ENCODE measurements at places on chromosomes 11 and 22. TPM values are rescaled to one million over a fixed set of nuclear protein-coding genes. Genes with fewer than 3 reads are reported as not detected.

GRCh38 chr11:132644520-132645239, 887.6 kb downstream of the OPCML start:
- no peak overlapping the region for H3K27ac ChIP-seq
- no peaks in the 10 kb centered on the region for H3K4me1 ChIP-seq
- no peaks in the 10 kb centered on the region for H3K27me3 ChIP-seq
- no peak overlapping the region for H3K4me3 ChIP-seq
- DNase-seq: no peak

The CDC45 gene
- polyA plus RNA-seq: 0.61 TPM

DNA sequence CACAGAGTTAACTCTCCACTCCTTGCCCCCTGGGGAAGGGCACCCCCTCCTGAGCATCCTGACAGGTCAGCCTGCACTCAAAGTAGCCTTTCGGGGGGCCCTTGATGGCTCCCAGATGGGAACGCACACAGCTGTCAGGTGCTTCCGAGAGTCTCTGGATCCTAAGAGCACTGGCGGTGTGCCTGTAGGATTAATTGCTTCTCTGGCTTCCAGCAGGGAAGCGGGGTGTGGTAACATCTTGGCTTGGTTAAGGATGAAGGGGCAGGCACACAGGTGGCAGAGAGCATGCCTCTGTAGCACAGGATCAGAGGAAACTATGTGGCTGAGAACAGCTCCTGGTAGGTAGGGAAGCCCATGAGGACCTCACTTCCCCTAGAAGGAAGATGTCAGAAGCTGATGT, 199.8 kb downstream of the MIAT start:
- no peak overlapping the region for H3K27ac ChIP-seq
- no peaks in the 10 kb centered on the region for H3K4me1 ChIP-seq
- H3K36me3 ChIP-seq: no peaks in the 10 kb centered on the region
- no peak for DNase-seq
- no peaks in the 10 kb centered on the region for H3K27me3 ChIP-seq

GRCh38 chr11:61923166-61924063, 6.0 kb upstream of the RAB3IL1 start:
- no peaks in the 10 kb centered on the region for H3K4me1 ChIP-seq
- H3K27me3 ChIP-seq: peaks cover 19% of the 10 kb centered on the region
- H3K36me3 ChIP-seq: no peaks in the 10 kb centered on the region
- H3K27ac ChIP-seq: no peak overlapping the region
- peak; percentile 8 for DNase-seq
- no peak overlapping the region for H3K4me3 ChIP-seq

The MPEG1 gene
- 27.7 TPM for polyA plus RNA-seq

GRCh38 chr11:115722711-115723110, 218.5 kb upstream of the CADM1 start:
- no peaks in the 10 kb centered on the region for H3K36me3 ChIP-seq
- H3K27me3 ChIP-seq: no peaks in the 10 kb centered on the region
- H3K27ac ChIP-seq: no peak overlapping the region
- H3K4me3 ChIP-seq: no peak overlapping the region
- no peaks in the 10 kb centered on the region for H3K4me1 ChIP-seq

DNA sequence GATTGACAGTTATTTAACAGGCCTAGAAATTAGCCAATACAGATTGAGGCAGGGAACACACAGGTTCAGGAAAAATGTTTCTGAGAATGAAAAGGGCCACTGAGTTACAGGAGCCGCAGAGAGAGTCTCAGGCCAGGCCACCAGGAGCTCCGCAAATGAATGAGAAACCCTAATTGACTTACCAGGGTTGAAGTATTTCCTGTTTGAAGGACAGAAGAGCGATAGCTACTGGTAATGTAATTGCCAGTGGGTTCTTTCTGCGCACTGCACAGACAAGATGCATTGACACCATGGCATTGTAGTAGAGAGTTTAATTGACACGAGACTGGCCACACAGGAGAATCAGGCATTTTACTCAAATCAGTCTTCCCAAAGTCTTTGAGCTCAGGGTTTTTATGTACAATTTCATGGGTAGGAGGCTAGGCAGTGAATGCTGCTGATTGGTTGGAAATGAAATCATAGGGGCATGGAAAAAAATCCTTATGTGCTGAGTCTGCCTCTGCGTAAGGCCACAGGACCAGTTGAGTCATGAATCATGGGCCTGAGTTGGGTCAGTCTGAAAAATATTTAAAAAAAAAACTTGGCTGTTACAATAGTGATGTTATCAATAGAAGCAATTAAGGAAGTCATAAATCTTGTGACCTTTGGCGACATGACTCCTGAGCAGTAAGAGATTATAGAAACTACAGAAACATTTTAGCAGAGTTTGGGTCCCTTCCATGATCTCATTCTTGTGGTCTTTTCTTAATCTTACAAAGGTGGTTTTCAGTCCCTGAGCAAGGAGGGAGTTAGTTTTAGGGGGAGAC, 203.8 kb downstream of the CASP12 start:
- H3K36me3 ChIP-seq: no peaks in the 10 kb centered on the region
- no peaks in the 10 kb centered on the region for H3K27me3 ChIP-seq
- no peak overlapping the region for H3K4me3 ChIP-seq
- no peak for DNase-seq
- H3K4me1 ChIP-seq: no peaks in the 10 kb centered on the region
- H3K27ac ChIP-seq: no peak overlapping the region

DNA sequence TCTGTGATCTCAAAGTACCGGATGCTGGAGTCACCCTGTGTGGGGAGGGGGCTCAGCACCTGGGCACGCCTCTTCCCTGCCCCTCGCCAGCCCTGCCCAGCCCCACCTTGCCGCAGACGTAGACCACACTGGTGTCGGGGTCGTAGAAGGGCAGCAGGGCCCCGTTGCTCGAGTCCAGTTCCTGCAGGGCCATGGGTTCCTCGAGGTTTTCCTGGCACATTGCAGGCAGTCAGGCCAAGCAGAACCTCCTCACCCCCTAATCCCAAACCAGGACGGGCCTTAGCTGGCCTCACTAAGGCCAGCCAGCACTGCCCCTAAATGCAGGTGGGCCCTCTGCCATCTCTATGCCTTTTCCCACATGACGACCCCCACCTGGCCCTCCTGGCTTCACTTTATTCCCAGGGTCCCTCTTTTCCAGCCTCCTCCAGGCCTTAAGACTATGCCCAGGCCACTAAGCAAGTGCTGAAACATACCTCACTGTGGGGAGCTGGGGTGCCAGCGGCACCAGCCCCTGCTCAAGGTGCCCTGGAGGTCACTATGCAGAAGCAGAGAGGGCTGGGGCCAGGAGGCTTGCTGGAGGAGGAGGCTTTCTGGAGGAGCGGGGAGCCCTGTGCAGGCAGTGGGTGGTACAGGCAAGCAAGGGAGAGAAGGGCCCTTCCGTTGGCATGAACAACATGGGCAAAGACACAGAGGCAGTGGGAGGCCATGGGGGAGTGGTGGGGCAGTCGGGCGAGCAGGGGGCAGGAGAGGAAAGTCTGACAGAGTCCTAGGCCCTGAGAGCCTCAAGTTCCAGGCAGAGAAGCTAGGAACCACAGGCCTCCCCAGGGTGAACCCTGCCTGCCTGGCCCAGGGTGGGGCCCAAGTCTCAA, 2.8 kb downstream of the CORO1B start:
- H3K27me3 ChIP-seq: no peaks in the 10 kb centered on the region
- peaks cover 85% of the 10 kb centered on the region for H3K4me1 ChIP-seq
- no peak for DNase-seq
- H3K4me3 ChIP-seq: no peak overlapping the region
- no peaks in the 10 kb centered on the region for H3K36me3 ChIP-seq

DNA sequence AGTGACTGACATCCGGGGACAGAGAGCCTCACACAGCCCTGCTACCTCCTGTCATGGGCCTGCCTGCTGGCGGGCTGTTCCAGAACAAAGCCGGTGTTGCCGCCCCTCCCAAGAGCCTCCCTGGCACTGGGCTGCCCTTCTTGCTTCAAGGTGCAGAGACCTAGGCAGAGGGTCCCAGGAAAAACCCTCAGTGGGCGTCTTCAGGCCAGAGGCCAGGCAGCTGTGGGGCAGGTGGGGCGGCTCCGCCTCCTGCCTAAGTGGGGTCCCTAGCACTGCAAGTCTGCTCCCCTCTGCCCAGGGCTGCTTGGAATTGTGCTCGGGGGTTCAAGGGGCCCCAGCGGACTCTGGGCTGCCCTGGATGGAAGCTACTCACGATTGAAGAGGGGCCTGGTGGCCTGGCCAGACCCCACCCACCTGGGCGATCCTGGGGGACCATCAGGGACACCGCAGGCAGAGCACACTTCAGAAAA, 20.4 kb upstream of the GNB1L start:
- no peaks in the 10 kb centered on the region for H3K36me3 ChIP-seq
- H3K4me1 ChIP-seq: no peaks in the 10 kb centered on the region
- no peak overlapping the region for H3K4me3 ChIP-seq
- H3K27me3 ChIP-seq: no peaks in the 10 kb centered on the region
- no peak overlapping the region for H3K27ac ChIP-seq

- H3K27me3 ChIP-seq: no peaks in the 10 kb centered on the region
- H3K27ac ChIP-seq: no peak overlapping the region
- H3K36me3 ChIP-seq: no peaks in the 10 kb centered on the region
- peaks cover 5% of the 10 kb centered on the region for H3K4me1 ChIP-seq
- no peak overlapping the region for H3K4me3 ChIP-seq
- no peak for DNase-seq
Observed at GRCh38 chr11:6828103-6828502, 17.4 kb upstream of the OR10A5 start.
